ENCODE measurements at places on chromosomes 2 and 18.

- DNase-seq = no peak
These were observed 35.6 kb downstream of the TWIST2 start for GRCh38 chr2:238883421-238883901.

DNA sequence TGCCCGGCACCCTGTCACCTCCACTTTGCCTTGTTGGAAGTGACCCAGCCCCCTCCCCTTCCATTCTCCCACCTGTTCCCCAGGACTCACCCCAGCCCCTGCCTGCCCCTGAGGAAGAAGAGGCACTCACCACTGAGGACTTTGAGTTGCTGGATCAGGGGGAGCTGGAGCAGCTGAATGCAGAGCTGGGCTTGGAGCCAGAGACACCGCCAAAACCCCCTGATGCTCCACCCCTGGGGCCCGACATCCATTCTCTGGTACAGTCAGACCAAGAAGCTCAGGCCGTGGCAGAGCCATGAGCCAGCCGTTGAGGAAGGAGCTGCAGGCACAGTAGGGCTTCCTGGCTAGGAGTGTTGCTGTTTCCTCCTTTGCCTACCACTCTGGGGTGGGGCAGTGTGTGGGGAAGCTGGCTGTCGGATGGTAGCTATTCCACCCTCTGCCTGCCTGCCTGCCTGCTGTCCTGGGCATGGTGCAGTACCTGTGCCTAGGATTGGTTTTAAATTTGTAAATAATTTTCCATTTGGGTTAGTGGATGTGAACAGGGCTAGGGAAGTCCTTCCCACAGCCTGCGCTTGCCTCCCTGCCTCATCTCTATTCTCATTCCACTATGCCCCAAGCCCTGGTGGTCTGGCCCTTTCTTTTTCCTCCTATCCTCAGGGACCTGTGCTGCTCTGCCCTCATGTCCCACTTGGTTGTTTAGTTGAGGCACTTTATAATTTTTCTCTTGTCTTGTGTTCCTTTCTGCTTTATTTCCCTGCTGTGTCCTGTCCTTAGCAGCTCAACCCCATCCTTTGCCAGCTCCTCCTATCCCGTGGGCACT, 4.5 kb downstream of the RETREG2 start:
- no peak for DNase-seq

- DNase-seq = no peak
These were observed 27.9 kb downstream of the C2orf49 start for GRCh38 chr2:105365206-105365605.

GRCh38 chr2:109299536-109299935, 170.5 kb downstream of the SH3RF3 start:
- no peak for DNase-seq

DNA sequence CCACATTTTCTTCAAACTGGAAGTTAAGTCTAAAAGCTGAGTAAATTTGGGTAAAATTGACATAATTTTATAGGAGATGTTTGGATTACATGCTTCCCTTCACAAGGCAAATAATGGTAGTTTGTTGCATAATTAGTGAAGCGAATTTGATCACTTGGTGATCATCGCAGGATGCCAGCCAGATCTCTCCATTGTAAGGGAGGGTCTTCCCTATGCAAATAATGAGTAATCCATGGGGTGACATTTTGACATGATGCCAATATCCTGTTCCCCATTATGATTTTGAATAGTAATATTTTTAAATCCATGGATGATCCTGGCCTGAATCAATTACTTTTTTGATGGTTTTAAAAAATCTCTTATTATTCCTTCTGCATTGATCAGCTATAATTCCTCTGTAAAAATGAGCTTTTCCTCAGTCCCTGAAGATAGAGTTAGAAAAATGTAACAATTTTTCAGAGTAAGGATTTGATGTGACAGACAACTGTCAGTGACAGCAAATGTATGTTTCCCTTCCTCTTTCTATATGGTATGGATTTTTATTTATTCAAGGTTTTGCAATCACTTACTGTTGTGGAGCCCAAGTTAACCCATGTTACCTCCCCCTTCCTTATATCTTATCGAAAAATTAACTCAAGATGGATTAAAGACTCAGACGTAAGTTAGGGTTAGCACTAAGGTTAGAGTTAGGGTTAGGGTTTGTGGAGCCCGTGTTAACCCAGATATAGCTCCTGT, 21.4 kb downstream of the CCL20 start:
- DNase-seq = no peak

GRCh38 chr2:219731173-219731572, 103.7 kb downstream of the SLC4A3 start:
- DNase-seq = no peak

DNA sequence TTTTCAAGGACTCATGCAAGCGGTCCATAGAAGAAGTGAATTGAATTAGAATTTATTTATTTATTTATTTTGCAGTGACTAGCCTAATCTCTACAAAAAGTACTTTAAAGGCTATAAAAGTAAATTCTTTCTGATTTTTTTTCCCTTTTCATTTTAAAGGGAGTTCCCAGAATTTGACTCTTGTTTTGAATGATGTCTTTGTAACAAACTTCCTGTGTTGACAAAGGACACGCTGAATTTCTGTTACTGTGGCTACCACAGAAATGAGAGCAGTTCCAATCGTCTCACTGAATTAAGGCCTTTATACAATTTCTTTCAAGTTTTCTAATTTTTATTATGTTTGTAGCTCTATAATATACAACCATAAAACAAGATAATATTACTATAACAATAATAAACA, 46.3 kb upstream of the LPIN2 start:
- DNase-seq = no peak

All from activated CD8-positive, alpha-beta memory T cell treated with anti-CD3 and anti-CD28 coated beads for 1 hour (primary cell).